ENCODE measurements at places on chromosomes 16 and 17. TPM values are rescaled to one million over a fixed set of nuclear protein-coding genes. Genes with fewer than 3 reads are reported as not detected.

TBC1D26 gene
- total RNA-seq = 0.39 TPM

DNA sequence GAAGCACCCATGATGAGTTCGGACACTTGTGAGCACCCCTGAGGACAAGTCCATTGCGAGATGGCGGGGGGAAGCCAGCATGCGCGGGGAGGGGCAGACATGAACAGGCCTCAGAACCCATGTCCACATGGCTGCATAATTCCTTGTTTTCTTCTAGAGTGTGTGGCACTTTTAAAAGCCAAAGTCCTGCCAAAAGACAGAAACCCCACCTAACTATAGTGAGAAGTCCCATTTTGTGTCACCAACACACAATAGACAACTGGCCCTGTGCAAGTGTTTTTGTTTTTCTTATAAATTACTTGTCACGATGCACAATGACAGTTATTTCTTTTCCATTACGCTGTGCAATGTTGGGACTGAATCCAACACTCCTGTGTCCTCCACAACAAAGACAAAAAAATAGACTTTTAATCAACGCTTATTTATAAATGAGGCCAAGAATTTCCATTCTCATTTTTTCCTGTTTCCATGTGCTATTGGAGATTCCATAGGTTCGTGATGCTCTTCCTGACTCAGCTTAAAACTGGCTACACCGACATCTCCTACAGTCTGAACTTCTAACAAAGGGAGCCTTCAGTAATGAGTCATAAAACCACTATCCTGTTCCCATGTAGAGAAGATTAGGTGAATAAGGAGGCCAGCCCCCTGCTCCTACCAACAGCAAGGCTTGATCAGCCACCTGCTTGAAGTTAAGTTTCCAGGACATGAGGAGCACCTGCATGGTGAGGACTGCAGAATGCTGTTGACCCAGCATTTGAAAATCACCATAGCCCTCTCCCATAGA is 98.9 kb downstream of the ZNF423 start:
- DNase-seq = peak; percentile 19

DNA sequence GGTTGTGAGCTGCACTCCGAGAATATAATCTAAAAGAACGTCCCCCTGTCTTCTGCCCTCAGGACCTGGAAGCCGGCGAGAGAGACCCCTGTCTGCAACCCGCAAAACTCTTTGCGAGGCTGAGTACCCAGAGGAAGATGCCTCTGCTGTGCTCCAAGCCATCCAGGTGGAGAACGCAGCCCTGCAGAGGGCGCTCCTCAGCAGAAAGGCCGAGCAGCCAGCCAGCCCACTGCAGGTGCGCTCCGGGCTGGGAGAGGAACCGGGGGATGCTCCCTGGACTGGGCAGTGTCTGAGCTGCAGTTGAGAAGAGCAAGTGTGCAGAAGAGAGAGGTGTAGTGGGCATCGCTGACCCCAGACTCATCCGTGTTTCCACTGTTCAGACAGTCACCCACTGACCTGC is 148.3 kb downstream of the KATNIP start:
- DNase-seq = peak; percentile 11

DNA sequence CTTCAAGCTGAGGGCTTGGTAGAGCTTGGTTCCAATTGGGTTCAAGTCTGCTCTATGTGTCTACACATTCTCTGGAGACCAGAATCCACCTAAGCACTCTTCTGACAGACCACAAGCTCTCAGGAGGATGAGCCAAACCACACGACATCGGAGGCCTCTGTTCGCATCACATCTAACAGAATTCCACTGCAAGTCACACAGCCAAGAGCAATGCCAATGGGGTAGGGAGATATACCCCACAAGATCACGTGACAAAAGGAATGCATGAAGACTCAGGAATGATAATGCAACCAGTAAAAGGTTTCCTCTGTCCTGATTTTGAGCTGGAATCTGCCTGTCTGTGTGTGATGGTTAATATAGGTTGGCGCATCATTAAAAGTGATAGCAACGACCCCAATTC is 46.6 kb upstream of the RPL38 start:
- DNase-seq = no peak

- DNase-seq = no peak
These were observed 11.8 kb downstream of the FMNL1 start for GRCh38 chr17:45233423-45233924.
